ENCODE measurements at places on chromosomes 5 and 9.

DNA sequence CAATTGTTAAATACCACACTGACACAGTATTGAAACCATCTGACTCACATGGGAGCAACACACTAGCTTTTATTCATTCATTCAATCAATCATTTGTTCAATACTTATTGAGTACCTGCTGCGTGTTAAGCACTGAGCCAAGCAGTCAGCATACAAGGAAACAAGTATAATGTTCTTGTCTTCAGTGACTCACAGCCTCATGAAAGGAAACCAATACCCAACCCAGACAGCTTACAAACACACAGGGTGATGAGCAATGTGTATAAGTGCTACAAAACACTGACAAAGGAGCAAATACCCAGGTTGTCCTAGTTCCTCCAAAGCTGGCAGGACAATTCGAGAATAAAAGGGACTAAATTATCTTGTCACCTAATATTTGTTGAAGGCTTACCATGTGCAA lies 67.6 kb upstream of the RASEF start:
- DNase-seq: no peak

DNA sequence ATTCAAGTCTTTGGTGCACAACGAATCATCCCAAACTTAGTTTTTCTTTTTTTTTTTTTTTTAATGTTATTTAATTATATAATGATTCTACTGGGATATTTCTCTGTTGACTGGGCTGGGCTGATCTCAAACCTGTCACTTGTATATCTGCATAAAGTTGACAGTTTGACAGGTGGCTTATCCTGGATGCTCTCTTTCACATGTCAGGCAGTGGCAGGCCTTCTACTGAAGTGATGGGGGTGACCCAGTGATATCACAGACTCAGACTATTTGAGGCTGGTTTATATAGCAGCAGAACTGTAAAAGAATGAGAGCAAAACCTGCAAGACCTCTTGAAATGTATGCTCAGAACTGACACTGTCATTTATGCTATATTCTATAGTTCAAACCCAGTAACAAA lies 1813.5 kb upstream of the CDH6 start:
- no peak for DNase-seq

DNA sequence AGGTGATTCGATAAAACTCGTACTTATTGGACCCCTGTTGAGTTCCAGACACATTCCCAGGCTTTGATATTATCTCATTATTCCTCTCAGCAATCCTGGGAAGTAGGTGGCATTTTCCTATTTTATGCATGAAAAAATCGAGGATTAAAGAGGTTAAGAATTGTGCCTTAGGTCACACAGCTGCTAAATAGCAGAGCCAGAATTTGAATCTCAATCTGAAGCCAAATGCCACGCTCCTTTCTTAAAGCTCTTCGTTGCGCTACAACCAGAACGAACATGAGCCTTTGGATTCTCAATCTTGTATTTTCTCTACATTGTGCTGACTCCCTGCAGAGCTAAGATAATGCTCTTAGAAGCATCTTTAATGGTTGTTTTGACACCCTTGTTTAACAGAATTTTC lies 527.8 kb upstream of the TLE4 start:
- no peak for DNase-seq

GRCh38 chr5:166594567-166594966 lies 1696.9 kb upstream of the WWC1 start:
- no peak for DNase-seq

DNA sequence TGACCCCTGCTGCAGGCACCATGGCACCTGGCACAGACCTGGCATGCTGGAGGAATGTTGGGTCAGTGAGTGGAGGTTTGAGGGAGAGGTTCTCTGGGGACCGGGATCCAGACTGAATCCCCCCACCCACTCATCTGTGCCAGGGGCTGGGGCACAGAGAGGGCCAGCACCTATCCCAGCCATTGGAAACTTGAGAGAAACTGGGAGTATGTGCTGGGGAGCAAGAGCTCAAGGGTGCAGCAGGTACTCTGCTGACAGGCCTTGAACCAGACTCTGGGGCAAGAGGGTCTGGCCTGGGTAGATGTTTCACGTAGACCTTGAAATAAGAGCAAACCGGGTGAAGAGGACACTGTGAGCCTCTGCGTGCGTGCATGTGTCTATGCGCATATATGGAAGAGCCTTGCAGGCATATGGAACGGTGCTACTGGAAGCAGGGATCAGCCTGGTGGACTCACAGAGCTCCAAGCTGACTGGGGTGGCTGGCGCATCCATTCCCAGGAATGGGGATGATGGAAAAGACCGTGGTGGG lies 8.8 kb downstream of the FGF18 start:
- DNase-seq: no peak

DNA sequence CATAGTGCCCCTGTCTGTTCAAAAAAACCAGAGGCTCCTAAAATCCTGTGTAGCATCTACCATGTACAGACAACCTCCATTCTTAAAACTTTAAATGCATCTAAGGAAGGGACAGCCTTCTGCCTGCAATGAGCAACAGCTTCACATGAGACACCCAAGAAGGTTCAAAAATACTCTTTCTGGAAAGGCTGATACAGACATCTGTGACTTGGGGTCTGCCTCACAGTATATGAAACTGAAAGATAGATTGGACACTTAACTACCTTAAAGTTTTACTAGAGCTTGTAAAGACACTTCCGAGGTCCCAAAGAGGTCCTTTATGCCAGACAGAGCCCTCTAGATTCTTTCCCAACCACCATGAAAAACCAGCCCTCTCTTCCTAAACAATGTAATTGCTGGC lies 28.2 kb upstream of the CATSPER3 start:
- no peak for DNase-seq

- peak; percentile 65 for DNase-seq
Observed at GRCh38 chr5:151086905-151087360, 6.1 kb upstream of the TNIP1 start.

- DNase-seq: no peak
Observed at GRCh38 chr9:121608168-121608853, 43.1 kb upstream of the DAB2IP start.

DNA sequence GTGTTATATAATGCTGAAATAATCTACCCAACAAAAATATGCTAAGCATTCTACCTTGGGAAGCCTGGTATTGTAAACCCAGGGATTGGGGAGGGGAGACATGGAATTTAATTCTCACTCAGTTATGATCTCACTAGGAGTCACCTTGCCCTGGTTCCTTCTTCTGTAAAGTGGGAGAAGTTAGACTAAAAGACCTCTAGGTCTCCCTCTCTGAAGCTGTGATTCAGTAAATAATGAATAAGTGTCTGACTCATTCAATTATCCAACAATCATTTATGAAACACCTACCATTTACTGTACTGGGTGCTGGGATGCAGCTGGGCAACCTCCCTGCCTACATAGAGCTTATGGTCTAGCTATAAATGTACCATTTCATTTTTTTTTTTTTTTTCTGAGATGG lies 20.2 kb upstream of the SPARC start:
- DNase-seq: peak; percentile 13

- DNase-seq: no peak
Observed at GRCh38 chr5:41218929-41219657, 5.8 kb upstream of the C6 start.

GRCh38 chr9:93620041-93620506 lies 43.7 kb downstream of the PHF2 start:
- DNase-seq: no peak

DNA sequence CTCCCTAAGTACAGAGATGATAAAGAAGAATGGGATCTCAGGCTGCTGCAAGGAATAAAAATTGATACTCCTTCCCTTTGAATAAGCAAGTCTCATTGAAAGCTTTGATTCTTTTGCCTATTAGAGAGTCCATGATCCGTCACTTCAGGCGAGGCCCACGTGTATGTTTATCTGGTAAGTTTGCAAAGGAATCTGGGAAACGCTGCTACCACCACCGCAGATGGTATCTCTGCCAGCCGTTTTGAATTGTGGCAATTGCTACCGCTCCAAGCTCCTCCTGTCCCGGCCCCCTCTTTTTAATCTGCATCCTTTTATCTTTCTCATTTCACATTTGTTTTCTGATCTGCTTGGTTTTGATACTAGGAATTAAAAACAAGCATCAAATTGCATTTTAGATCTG lies 42.9 kb upstream of the GRIA1 start:
- DNase-seq: no peak

Measured in inflammatory macrophage treated with lipopolysaccharide for 1 hour (primary cell).